ENCODE measurements at places on chromosomes 11 and 22.

DNA sequence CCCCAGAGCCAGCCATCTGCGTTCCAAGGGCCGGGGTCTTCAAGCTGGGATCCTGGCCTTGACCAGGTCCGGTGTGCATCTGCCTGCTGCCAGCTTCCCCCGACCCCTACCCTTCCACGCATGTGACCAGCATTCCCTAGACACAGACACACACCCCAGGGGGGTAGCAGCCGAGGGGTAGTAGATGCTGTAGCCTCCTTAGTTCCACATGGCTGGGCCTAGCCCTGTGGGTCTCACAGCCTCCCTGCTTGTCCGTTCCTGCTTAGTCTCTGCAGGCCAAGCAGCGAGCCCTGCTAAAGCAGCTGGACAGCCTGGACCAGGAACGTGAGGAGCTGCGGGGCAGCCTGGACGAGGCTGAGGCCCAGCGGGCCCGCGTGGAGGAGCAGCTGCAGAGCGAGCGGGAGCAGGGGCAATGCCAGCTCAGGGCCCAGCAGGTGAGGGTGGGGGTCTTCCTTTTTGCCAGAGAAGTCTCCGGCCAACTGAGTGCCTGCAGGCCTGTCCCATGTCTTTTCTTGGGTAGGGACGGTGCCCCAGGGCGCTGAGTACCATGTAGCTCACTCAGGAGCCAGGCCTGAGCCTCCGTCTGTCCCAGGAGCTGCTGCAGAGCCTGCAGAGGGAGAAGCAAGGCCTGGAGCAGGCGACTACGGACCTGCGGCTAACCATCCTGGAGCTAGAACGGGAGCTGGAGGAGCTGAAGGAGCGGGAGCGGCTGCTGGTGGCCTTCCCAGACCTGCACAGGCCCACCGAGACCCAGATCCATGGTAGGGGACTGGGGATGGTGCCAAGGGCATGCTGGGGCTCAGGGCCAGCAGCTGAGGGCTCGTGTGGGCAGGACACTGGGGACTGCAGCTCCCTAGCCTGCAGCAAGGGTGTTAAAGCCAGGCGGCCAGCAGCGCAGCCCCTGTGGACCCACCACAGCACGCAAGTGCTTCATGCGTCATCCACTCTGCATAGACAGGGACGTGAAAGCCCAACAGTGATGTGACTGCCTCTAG lies 13.6 kb downstream of the RNF215 start:
- DNase-seq: no peak

- no peak for DNase-seq
Observed at GRCh38 chr22:18133452-18133851, 16.5 kb upstream of the USP18 start.

GRCh38 chr22:25716637-25717036 lies 25.4 kb upstream of the MYO18B start:
- no peak for DNase-seq

- no peak for DNase-seq
Observed at GRCh38 chr11:36213393-36213840, 75.8 kb downstream of the COMMD9 start.

DNA sequence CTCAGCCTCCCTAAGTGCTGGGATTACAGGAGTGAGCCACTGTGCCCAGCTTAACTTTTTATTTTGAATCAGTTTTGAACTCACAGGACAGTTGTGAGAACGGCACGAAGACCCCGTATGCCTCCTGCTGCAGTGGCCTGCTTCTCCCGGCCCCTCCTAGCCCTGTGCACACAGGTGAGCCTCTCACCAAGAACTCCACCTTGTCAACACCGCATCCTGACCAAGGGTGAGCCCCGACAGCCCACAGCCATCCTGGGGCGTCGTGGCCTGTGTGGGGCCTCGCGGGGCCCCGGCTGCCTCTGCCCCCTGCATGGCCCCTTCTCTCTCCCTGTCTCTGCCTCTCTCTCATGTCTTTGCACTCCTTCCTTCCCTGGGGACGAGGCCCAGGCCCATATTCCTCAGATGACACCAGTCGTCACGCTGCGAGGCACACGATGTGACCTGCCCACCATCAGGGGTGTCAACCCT lies 38.8 kb downstream of the GNB1L start:
- no peak for DNase-seq

GRCh38 chr11:11882539-11882938 lies 40.8 kb downstream of the USP47 start:
- no peak for DNase-seq

- no peak for DNase-seq
Observed at GRCh38 chr22:16854631-16855030, 29.4 kb upstream of the XKR3 start.

DNA sequence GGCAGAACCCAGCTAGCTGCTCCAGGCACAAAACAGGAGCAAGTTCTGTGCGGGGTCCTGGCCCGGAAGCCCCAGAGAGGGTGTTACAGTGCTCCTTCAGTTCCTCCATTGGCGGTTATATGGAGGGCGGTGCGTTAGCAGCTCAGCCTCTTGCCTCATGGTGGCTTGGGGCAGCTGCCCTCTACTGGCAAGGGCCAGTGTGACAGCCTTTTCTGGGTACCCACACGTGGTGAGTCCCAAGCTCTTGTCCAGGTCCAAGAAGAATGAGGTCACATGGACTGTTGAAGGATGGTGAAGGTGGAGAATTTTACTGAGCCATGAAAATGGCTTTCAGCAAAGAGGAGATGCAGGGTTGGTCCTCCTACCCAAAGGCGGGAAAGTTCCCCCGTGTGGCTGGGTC lies 100.5 kb downstream of the WT1 start:
- no peak for DNase-seq

- no peak for DNase-seq
Observed at GRCh38 chr11:73270855-73271477, 1.2 kb upstream of the P2RY6 start.

GRCh38 chr11:2930704-2931419 lies 1.6 kb upstream of the PHLDA2 start:
- no peak for DNase-seq

DNA sequence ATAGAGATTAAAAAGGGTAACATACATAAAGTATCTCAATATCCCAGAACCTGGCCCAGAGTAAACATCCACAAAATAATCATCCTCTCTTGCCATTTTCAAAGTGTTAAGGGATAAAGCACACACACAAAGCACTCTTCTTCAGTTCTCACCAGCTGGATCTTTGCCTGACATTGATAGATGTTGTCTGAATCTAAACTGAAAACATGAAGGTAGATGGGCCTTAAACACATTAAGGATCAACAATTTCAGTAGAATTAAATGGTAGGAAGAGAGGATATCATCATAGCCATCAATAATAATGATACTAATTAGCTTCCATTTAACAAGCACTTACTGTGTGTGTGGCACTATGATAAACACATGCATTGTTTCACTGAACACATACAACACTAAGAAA lies 261.1 kb downstream of the OPCML start:
- no peak for DNase-seq

DNA sequence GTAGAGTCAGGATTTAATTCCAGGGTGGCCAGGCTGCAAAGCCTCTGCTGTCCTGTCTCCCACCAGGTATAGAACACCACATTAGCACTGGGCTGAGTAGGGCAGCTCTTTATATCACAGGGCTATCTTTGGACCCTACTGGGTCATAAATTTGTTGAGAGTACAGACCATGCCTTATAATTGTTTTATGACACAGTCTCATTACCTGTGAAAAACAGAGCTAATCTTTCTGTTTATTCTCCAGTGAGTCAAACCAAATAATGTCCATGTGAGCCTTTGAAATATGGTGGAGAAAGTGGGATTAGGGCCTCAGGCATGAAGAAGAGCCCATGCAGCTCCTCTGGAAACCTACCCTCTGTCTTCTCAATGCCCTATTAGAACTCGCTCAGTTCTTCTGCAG lies 49.6 kb upstream of the KIRREL3 start:
- DNase-seq: no peak

- no peak for DNase-seq
Observed at GRCh38 chr11:1604711-1605110, 3.6 kb downstream of the KRTAP5-3 start.

DNA sequence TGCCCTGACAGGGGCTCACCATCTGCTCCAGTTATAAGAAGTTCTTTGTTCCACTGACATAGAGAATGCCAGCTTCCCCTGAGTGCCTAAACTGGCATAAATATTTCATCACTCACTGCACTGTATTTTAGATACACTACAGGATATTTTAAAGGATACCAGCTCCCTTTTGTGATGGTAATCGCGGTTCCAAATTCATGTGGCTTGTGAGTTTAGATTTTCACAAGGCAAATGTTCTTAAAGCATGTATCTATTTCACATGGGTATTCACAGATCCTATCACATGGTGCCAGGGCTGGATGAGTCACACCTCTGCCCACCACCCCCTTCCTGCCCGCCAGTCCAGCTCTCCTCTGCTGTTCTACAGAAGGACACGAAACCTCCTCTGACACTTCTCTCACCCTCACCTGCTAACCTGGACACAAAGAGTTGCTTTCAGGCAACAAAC lies 105.5 kb downstream of the KCNC1 start:
- DNase-seq: no peak

GRCh38 chr22:30947816-30948454 lies 20.6 kb downstream of the MORC2 start:
- peak; percentile 14 for DNase-seq

DNA sequence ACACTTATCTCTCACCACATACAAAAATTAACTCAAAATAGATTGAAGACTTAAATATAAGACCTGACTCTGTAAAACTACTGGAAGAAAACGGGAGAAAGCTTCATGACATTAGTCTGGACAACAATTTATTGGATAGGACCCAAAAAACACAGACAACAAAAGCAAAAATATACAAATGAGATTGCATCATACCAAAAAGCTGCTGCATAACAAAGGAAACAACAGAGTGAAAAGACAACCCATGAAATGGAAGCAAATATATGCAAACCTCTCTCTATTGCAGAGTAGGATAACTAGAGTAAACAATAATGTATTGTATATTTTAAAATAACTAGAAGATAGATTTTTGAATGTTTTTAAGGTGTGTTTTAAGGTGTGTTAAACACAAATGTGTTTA lies 11.2 kb downstream of the MRGPRX2 start:
- DNase-seq: no peak

DNA sequence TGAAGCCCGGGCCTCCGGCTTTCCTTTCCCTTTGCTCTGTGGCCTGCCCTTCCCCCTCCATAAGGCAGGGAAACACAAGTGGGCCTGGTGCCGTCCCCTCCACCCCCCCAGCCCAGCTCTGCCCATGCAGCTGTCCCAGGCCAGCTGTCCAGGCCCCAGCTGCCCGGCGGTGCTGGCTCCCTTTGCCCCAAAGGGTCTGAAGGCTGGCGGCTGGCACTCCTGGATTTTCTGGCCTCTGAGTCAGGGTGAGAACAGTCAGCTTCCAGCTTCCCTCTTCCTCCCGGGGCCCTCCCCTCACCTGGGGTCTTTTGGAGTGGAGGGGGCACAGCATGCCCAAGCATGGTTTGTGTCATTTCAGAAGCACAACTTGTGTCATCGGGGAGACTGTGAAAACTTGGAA lies 27.8 kb downstream of the CD82 start:
- DNase-seq: no peak

- no peak for DNase-seq
Observed at GRCh38 chr22:44263547-44263946, 49.2 kb downstream of the SHISAL1 start.

GRCh38 chr22:39725351-39726035 lies 154.9 kb downstream of the CACNA1I start:
- no peak for DNase-seq

- DNase-seq: no peak
Observed at GRCh38 chr11:62671608-62672389, at the start of the genes LBHD1 and UQCC3. LBHD1 (minus strand) TSS chr11:62672267; CDS start chr11:62670031, 2,236 bp downstream. UQCC3 (plus strand) TSS chr11:62671673; CDS start chr11:62671746, 73 bp downstream.

DNA sequence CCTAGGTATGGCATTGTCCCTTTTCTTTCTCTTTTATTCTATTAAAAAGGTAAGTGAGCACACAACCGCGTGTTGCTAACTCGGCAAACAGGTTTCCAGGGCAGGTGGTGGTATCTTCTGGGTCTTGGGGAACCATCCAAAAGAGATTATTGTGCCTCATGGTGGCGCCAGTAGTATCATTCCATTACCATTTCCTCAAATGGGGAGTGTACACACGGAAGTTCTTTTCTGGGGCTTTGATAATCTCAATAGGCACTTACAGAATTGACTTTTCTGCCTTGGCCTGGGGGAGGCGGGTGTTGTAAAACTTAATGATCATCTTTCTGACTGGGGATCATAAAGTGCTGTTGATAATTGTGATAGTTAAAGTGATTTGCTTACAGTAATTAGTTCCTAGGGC lies 234.1 kb downstream of the KIRREL3 start:
- DNase-seq: no peak

- no peak for DNase-seq
Observed at GRCh38 chr11:40387240-40387980, 1072.0 kb downstream of the LRRC4C start.

- no peak for DNase-seq
Observed at GRCh38 chr11:64529559-64530520, 61.2 kb upstream of the SLC22A12 start.

- DNase-seq: no peak
Observed at GRCh38 chr11:96329419-96329818, 13.6 kb downstream of the MAML2 start.

DNA sequence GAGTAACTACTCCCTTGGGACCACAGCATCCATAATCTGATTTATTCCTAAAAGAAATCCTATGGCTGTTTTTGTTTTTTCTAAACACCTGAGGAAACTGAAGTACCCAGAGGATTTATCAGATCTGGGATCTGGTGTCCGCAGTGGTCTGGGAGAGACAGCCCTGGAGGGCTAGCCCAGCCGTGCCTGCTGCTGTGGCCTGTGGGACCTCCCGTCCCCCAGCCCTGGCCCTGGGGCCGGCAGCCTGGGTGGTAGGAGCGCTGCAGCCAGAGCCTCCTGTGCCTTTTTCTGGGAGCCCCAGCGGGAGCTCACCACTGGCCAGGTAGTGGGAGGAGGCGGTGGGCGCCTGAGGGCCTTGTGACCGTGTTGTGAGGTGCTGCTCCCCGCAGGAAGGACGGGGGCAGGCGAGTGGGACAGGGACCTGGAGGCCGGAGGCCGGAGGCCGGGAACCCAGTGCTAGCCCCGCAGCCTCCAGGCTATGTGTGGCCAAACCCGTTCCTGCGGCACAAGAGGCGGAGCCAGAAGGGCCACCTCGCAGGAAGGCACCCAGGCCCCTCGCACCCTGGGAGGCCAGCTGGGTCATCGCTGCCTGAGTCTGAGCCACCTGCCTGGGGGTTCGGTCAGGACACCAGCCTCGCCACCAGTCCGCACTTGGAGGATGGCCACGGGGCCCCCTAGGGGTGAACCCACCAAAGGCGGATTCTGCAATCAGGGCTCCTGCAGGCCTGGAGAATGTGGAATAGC lies 18.2 kb upstream of the C11orf96 start:
- no peak for DNase-seq

GRCh38 chr11:96187822-96188221 lies 155.2 kb downstream of the MAML2 start:
- DNase-seq: no peak

- DNase-seq: no peak
Observed at GRCh38 chr11:75800728-75801361, 14.2 kb upstream of the UVRAG start.

GRCh38 chr11:61961570-61962212 lies 5.7 kb downstream of the FTH1 start:
- no peak for DNase-seq

- no peak for DNase-seq
Observed at GRCh38 chr11:28003615-28004014, 104.3 kb downstream of the KIF18A start.

GRCh38 chr22:47171441-47172221 lies 409.2 kb downstream of the TBC1D22A start:
- no peak for DNase-seq

GRCh38 chr11:106128740-106129139 lies 51.3 kb downstream of the AASDHPPT start:
- DNase-seq: no peak
